ENCODE measurements at places on chromosomes 13 and 19. TPM values are rescaled to one million over a fixed set of nuclear protein-coding genes. Genes with fewer than 3 reads are reported as not detected.

DNA sequence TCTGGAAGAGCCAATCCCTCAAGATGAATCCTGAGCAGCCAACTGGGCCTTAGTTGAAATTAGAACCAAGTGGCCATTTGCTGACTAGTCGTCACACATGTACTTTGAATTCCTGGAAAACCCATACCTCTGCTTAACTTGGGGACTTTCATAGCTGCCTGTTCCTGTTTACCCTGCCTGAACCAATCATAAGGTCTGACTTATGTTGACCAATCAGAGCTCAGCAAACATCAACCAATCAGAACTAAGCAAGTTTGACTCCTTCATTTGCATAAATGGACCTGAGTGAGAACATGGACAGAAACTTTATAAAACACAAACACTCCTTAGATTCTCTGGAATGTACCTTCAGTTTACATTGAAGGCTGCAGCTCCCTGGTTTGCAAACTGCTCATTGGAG, 50.8 kb downstream of the LATS2 start:
- peaks cover 23% of the 10 kb centered on the region for H3K4me1 ChIP-seq
- H3K27ac ChIP-seq: no peak overlapping the region
- H3K27me3 ChIP-seq: no peaks in the 10 kb centered on the region
- DNase-seq: no peak

DNA sequence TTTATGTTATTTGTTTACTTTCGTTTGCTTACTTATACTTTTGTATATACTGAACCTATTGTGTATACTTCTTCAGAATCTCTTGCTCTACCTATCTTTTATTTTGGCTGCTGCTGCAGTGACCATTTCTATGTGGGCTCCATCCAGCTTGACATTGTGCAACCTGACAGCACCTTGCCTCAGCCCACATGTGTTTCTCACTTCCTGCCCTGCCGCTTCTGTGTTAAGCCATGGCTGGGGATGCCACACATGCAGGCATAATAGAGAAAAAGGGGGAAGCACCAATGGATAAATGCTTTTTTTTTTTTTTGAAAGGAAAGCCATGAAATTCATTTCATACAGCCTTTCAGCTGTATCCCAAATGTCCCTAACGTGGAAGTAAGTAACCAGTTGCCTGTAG, 147.6 kb downstream of the RBM26 start:
- H3K27ac ChIP-seq: no peak overlapping the region
- no peaks in the 10 kb centered on the region for H3K36me3 ChIP-seq
- H3K4me1 ChIP-seq: no peaks in the 10 kb centered on the region

GRCh38 chr13:56659041-56659471, 481.7 kb upstream of the PRR20A start:
- no peak overlapping the region for H3K27ac ChIP-seq
- H3K27me3 ChIP-seq: no peaks in the 10 kb centered on the region
- H3K36me3 ChIP-seq: no peaks in the 10 kb centered on the region
- no peak for DNase-seq
- no peaks in the 10 kb centered on the region for H3K4me1 ChIP-seq

DNA sequence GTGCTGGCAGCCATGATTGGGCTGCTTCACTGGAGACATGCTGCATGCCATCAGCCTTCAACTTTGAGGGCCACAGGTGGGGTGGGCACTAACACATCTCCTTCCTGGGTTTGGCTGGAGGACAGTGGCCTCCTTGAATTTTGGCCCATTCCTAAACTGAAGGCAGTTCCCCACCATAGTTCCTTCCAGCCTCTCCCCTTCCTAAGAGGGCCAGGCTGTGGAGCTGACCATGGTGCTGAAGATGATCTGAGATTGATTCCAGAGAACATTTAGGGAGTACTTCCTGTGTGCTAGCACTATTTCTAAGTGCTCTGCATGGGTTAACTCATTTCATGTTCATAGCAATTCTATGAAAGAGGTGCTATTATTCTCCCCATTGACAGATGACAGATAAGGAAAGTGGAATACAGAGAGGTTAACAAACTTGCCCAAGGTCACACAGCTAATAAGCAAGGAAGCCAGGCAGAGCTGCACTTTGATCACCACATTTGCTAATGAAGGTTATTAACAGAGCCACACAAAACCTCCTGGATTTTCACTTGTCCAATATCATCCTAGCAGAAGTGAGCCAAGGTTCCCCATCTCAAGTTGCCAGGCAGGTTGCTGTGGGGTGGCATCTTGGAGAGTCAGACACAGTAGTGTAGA, 175.3 kb downstream of the ZIC5 start:
- no peak overlapping the region for H3K27ac ChIP-seq
- no peaks in the 10 kb centered on the region for H3K4me1 ChIP-seq
- no peak overlapping the region for H3K4me3 ChIP-seq

GRCh38 chr19:18975869-18976268, 34.9 kb upstream of the HOMER3 start:
- no peaks in the 10 kb centered on the region for H3K4me1 ChIP-seq
- no peak overlapping the region for H3K27ac ChIP-seq
- H3K36me3 ChIP-seq: no peaks in the 10 kb centered on the region

DNA sequence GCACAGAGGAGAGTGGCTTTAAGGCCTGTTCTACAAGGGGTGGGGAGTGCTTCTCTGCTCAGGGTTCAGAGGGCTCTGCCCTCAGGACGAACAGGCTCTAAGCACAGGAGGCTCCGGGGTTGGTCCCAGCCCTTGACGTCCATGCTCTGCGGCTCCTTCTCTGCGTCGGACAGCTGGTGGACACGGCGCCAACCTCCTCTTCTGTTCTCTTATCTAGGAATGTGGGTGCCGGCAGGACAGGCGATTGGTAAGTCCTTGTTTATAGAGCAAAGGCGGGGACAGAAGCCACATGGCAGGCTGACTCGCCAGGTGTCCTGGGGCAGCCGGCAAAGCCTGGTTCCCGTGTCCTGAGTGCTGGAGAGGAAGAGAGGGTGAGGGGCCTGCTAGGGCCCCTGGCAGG, 8.4 kb upstream of the RPS15 start:
- H3K27me3 ChIP-seq: no peaks in the 10 kb centered on the region
- H3K36me3 ChIP-seq: peaks cover 37% of the 10 kb centered on the region
- no peaks in the 10 kb centered on the region for H3K4me1 ChIP-seq
- H3K4me3 ChIP-seq: no peak overlapping the region

DNA sequence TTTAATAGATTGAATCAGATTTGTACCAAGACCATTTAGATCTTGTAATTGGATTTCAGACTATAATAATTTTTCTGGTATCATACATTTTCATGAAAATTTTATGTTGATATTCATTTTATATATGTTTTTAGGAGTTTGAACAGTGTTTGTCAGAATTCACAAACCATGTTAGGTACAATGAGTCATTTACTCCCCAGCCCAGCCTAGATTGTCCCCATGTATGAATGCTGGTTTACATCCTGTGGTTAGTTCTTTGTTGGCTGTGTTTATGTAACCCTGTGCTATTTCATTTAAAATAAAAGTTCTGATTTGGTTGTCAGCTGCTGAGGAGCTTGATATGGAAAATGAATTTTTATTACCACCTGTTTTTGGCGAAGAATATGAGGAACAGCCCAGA, 96.7 kb downstream of the GJA3 start:
- no peaks in the 10 kb centered on the region for H3K27me3 ChIP-seq
- no peaks in the 10 kb centered on the region for H3K36me3 ChIP-seq
- H3K4me3 ChIP-seq: no peak overlapping the region
- H3K4me1 ChIP-seq: no peaks in the 10 kb centered on the region
- no peak overlapping the region for H3K27ac ChIP-seq

DNA sequence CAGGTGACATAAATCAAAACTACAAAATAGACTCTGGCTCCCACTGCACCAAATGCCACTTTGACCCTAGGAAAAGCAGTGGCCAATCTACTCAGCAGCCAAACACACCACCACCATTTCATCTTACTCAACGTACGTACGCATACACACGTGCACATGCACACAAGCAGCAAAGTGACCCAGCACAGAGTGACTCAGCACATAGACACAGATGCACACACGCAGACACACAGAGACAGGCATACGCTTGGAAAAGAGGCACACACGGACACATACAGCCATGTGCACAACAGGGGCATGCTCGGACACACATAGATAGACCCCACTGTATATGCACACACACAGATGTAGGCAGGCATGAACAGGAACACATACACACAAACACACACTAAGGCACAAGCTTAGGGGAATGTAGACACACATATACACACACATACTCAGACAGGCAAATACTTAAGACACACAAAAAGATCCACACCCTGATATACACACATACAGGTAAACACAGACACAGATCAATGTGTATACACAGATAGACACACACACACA, 37.3 kb downstream of the PEPD start:
- H3K36me3 ChIP-seq: no peaks in the 10 kb centered on the region
- no peak overlapping the region for H3K4me3 ChIP-seq
- H3K27ac ChIP-seq: no peak overlapping the region

DNA sequence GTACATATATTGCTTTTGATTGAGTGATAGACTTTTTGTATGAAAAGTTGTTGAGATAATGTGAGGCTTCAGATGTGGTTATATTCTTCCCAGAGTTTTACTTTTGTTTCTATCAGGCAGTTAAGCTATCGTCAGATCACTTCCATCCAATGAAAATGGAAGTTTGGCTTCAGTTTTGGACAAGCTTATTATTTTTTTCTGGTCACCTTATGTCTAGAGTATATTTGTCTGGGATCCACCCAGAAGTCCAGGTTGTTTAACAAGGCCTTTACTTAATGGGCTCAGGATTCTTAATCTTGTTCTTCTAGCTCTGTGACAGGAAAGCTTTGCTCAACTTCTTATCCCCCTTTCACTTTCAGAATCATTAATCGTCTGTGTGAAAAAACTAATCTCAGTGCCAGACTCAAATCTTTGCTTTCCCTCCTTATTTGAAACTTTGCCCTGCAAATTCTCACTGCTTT, 150.9 kb downstream of the PDS5B start:
- H3K27me3 ChIP-seq: no peaks in the 10 kb centered on the region
- H3K36me3 ChIP-seq: no peaks in the 10 kb centered on the region
- H3K4me1 ChIP-seq: peaks cover 12% of the 10 kb centered on the region
- H3K4me3 ChIP-seq: peak overlapping the region; percentile 46

- H3K4me3 ChIP-seq: no peak overlapping the region
- H3K4me1 ChIP-seq: no peaks in the 10 kb centered on the region
- H3K27ac ChIP-seq: no peak overlapping the region
- H3K36me3 ChIP-seq: no peaks in the 10 kb centered on the region
These were observed 6.6 kb downstream of the TMEM272 start for GRCh38 chr13:51838240-51838846.

DNA sequence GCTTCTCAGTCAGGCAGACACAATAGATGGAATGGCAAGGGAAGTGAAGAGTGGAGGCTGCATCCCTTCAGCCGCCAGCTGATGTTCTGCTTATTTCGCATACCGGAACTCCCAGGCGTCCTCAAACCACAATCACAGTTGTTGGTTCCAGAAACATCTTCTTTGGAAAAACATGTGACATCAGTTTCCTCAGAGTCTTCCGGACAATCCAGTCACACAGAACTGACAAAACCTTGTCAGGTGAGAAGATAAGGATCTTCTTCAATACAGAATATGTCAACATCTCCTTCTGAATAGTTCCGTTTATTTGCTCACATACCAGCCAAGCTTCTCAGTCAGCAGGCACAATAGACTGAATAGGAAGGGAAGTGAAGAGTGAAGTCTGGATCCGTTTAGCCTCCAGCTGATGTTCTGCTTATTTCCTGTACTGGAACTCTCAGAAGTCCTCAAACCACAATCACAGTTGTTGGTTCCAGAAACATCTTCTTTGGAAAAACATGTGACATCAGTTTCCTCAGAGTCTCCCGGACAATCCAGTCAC, 45.1 kb upstream of the CEACAM21 start:
- no peaks in the 10 kb centered on the region for H3K36me3 ChIP-seq
- peaks cover 26% of the 10 kb centered on the region for H3K4me1 ChIP-seq
- H3K27ac ChIP-seq: no peak overlapping the region
- no peak overlapping the region for H3K4me3 ChIP-seq

GRCh38 chr19:30445385-30445784, 73.2 kb downstream of the ZNF536 start:
- no peak overlapping the region for H3K27ac ChIP-seq
- H3K4me3 ChIP-seq: no peak overlapping the region
- no peaks in the 10 kb centered on the region for H3K4me1 ChIP-seq
- H3K36me3 ChIP-seq: no peaks in the 10 kb centered on the region
- H3K27me3 ChIP-seq: no peaks in the 10 kb centered on the region

GRCh38 chr19:38736036-38736412, 8.2 kb downstream of the CAPN12 start:
- no peaks in the 10 kb centered on the region for H3K27me3 ChIP-seq
- H3K4me3 ChIP-seq: peak overlapping the region; percentile 47
- DNase-seq: peak; percentile 72
- H3K4me1 ChIP-seq: peaks cover 27% of the 10 kb centered on the region
- H3K36me3 ChIP-seq: peaks cover 79% of the 10 kb centered on the region
- peak overlapping the region; percentile 72 for H3K27ac ChIP-seq

GRCh38 chr13:33008946-33009722, 7.1 kb upstream of the KL start:
- no peak for DNase-seq
- H3K36me3 ChIP-seq: no peaks in the 10 kb centered on the region
- H3K27ac ChIP-seq: no peak overlapping the region
- no peak overlapping the region for H3K4me3 ChIP-seq
- H3K27me3 ChIP-seq: peaks cover 56% of the 10 kb centered on the region
- no peaks in the 10 kb centered on the region for H3K4me1 ChIP-seq

DNA sequence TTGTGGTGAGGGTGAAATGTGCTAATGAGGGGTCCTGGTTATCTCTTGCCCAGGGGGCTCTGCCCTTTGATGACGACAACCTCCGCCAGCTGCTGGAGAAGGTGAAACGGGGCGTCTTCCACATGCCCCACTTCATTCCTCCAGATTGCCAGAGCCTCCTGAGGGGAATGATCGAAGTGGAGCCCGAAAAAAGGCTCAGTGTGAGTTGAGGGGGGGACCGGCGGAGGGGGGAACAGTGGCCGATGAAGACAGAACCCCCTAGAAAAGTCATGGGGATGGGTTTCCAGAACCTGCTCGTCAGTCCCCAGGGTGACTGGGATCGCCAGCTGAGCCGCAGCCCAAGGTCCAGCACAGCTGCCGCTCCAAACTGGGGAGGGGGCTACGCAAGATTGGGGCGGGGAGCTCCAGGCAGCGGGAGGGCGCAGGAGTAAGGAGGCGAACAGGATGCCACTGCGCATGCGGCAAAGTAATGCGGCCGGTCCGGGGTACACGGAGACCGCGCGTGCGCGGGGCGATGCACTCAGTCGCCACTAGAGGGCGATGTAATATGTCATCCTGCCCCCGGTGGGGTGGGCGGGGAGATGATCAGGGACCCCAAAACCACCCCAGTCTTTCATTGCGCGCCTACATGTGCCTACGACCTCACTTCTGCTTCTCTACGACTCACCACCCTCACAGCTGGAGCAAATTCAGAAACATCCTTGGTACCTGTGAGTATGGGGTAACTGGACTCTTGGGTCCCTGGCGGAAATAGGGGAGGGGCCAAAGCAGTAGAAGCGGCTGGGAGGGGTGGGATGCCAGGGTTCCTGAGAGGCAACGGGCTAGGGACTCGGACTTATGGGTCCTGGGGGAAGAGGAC, 17.9 kb downstream of the BRSK1 start:
- H3K4me1 ChIP-seq: peaks cover 10% of the 10 kb centered on the region
- H3K36me3 ChIP-seq: peaks cover 11% of the 10 kb centered on the region
- DNase-seq: peak; percentile 96
- H3K27me3 ChIP-seq: peaks cover 33% of the 10 kb centered on the region
- H3K27ac ChIP-seq: peak overlapping the region; percentile 42
- peak overlapping the region; percentile 75 for H3K4me3 ChIP-seq

The BRME1 gene
- 1.0 TPM for total RNA-seq

The PRR19 gene
- total RNA-seq: 2.4 TPM

The OVOL3 gene
- total RNA-seq: not detected

The CALR3 gene
- total RNA-seq: not detected

The C1QTNF9B gene
- not detected for total RNA-seq

The NLRP5 gene
- total RNA-seq: not detected

The MYPOP gene
- total RNA-seq: 13.1 TPM
